ENCODE measurements at places on chromosomes 5 and 9.

- DNase-seq, result no peak
Measured at GRCh38 chr5:7897014-7897600, 28.2 kb downstream of the MTRR start.

DNA sequence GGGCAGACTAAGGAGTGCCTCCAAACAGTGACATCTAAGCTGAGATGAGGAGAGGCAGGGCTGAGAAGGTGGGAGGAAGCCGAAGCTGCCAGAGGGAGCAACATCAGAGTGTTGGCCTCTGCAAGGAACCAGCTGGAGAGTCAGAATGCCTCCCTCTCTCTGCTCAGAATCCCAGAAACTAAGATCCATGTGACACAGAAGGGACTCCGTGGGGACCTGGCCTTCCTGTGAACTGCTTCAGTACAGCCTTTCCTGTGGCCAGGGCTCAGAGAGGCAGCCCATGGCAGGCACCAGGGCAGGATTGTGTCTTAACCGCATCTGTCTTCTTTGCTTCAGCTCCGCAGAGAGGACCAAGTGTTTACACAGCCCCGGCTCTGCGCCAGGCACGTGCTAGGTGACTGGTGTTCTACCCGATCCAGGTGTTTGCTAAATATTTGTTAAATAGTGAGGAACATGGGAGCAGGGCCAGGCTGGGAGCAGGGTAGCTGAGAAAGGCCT is 33.5 kb downstream of the KCNMB1 start:
- no peak for DNase-seq

- no peak for DNase-seq
Measured at GRCh38 chr5:58640011-58640410, 57.1 kb downstream of the RAB3C start.

DNA sequence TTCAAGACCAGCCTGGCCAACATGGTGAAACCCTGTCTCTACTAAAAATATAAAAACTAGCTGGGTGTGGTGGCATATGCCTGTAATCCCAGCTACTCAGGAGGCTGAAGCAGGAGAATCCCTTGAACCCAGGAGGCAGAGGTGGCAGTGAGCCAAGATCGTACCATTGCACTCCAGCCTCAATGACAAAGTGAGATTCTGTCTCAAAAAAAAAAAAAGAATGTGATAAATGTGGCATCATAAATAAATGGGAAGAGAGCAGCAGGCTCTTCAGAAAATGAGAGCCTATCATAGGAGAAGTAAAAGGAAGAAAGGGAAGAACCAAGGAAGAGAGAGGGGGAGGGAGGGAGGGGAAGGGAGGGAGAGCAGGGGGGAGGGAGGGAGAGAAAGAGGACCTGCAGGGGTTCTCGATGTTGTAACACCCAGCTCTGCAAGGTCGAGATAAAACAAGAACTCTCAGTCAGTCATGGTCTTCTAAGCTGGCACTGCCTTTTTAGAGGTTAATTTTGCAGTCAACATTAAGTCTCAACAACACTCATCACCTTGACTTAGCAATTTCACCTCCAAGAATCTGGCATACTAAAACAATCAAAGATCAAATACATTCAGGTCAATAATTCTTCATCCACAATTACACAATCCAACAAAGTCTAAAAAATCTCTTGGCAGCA is 68.7 kb upstream of the SIMC1 start:
- no peak for DNase-seq

DNA sequence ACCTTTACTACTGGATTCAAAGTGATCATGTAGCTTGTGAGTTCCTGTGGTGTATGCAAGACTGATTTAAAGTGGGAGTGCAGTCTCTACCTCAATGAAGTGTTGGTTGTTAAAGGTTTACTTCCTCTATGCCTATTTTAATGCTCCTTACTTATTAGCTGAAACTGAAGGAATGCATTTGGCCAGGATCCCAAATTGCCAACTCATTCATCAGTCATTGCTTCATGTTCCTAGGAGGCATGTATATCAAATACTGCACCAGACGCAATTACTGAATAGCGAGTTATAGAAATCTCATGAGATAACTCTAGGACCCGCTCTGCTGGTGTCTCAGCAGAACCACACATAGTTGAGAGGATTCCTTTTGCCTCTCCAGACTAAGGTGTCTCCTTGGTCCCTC is 143.0 kb upstream of the RPS23 start:
- DNase-seq, result no peak

GRCh38 chr5:55546947-55547346 is 12.2 kb upstream of the PLPP1 start:
- DNase-seq, result no peak

- DNase-seq, result no peak
Measured at GRCh38 chr5:178288401-178289368, 56.1 kb upstream of the PHYKPL start.

DNA sequence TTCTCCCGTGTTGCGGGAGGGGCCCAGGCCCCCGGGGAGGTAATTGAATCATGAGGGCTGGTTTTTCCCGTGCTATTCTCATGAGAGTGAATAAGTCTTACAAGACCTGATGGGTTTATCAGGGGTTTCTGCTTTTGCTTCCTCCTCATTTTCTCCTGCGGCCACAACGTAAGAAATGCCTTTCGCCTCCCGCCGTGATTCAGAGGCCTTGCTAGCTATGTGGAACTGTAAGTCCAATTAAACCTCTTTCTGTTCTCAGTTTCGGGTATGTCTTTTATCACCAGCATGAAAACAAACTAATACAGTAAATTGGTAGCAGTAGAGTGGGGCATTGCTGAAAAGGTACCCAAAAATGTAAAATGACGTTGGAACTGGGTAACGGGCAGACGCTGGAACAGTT is 1035.1 kb downstream of the DTWD2 start:
- no peak for DNase-seq

GRCh38 chr5:98902733-98903132 is 26.1 kb downstream of the CHD1 start:
- DNase-seq, result no peak

GRCh38 chr5:179889885-179890284 is 17.8 kb downstream of the TBC1D9B start:
- DNase-seq, result no peak

- DNase-seq, result no peak
Measured at GRCh38 chr5:80959138-80959537, 1.0 kb upstream of the RASGRF2 start.

- no peak for DNase-seq
Measured at GRCh38 chr5:156121234-156121633, 205.7 kb upstream of the SGCD start.

DNA sequence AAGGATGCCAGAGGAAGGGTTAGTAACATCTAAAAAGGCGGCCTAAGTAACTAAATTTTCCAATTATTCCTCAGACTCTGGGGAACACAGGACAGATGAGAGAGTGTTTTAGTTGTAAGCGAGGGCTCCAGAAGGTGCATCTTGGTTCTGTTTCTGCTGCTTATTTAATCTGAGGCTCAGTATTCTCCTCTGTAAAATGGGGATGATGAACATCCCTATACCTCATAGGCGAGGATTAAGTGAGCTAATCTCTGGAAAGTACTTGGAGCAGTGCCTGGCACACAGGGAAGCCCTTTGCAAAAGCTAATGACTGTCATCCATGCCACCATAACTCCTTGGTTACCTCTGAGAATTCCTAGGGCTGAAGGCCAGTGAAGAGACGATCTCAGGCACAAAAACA is 59.0 kb downstream of the SHB start:
- DNase-seq, result no peak

- DNase-seq, result no peak
Measured at GRCh38 chr9:134320868-134321471, 5.3 kb upstream of the RXRA start.

- no peak for DNase-seq
Measured at GRCh38 chr5:142327111-142327842, 2.5 kb upstream of the SPRY4 start.

DNA sequence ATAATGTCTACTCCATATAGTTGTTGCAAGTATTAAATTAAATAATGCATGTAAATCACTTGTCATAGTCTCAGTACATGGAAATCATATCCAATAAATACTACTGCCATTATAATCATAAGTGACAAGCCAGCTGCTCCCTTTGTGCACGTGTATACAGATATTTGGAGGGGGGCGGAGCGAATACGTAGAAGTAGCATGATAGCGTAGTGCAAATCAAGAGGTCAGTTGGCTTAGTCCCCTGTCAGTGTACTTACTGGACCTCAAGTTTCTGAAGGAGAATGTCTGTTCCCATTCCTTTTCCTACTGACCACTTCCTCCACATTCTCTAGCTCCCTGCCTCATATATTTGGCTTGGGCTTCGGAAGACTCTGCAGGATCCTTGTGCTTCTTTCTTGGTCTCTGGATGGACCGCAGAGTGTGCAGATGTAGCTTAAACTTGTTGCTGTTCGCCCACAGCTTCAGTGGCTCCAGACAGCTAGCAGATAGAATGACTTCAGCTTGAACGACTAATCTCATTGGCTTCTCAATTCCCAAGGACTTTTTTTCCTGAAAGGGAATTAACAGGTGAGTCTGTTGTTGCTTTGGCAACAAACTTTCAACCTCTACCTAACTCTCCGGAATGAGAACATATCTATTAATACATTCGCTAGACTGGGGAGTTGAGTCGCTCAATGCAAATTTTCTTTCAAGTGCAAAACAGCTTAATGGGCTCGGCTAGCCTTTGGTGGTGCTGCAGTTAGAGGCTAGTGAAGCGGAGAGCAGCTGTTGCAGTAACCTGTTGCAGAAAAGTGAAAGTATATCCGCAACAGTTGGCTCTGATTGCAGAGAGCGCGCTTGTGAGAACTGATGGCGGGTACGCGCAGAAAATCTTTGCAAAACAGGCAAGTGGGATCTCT is at the start of gene PCDHB1:
Gene PCDHB1 (plus strand): TSS at position 753 of the 899 bp plus-strand sequence. CDS start 97 bp downstream, at position 850.
- DNase-seq, result no peak

DNA sequence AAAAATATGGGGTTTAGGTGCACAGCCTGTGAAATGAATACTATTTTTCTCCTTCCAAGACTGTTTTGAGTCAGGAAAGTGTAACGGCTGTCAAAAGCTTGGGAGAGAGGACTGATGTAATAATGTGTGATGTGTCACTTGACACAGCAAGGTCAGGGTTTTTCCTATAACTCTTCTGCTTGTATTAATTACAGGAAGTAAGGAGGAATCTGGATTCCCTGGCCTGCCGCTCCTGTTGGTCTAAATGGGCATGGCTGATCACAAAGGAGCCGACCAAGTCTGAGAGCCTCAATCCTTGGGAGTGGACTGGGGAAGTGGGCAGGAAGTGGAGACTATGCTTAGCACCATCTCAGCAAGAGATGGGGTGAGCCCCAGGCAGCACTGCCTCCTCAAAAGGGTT is 16.7 kb upstream of the SLC28A3 start:
- no peak for DNase-seq

DNA sequence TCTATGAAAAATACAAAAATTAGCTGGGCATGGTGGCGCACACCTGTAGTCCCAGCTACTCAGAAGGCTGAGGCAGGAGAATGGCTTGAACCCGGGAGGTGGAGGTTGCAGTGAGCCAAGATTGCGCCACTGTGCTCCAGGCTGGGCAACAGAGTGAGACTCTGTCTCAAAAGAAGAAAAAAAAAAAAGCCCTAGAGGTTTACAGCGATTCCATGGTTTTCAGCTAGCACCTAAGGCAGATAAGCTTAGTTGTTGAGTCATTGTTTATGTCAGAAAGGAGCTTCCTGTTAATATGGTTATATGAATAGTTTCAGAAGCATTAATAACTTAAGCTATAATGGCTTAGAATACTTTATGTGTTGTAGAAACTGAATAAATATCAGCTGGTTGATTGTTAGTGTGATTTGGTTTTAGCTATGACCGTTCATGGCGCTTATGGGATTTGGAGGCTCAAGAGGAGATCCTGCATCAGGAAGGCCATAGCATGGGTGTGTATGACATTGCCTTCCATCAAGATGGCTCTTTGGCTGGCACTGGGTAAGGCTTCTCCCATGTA is 13.0 kb downstream of the RNF183 start:
- DNase-seq, result no peak

DNA sequence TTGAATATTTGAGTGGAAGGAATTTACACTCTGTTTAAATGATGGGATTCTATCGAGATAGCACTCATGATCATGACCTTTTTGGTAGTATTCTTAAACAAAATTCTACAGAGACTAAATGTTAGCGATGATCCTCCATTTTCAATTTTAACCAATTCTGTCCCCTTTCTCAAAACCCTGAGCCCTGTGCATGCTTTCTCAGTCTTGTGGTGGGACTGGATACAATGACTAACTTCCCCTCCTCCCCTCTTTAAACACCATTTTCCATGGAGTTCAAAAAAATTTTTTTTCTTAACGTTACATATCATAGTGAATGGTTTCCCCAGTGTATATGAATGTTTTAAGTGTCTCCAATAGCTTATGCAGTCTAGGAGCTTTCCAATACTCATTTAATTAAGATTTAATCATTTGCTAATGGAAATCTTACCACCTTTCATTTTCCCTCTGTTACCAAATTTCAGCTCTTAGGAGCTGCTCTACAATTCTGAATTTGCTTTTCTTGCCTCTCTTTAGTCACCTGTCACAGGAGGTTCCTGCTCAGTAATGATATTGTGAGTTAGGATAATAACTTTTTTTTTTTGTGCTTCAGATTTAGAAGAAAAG is 101.2 kb downstream of the MAP1B start:
- DNase-seq, result no peak

DNA sequence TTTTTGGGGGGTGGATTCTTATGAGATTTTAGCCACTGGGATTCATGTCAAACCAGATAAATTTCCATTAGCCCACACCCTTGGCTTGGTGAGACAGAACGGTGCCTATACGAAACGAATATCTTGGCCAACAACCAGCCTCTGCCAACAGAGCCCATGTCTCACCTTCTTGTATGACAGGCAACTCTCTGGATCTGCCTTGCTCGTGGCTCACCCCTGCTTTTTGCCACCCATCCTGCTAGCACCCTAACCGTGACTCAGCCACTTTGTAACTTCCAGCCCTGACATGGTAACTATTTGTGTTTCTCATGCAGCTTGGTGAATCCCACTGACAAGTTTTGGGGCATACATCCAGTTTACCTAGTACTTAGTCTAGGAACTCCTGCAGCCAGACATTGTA is 457.0 kb downstream of the SPATA31D1 start:
- DNase-seq, result no peak

All from stimulated activated CD4-positive, alpha-beta T cell treated with anti-CD3 and anti-CD28 coated beads, Interleukin-4, amount 100 ng/mL, for 48 hours (primary cell).